SJSA1 (cell line): ENCODE measurements at places on chromosomes 6 and 20.

- DNase-seq, result no peak
Measured at GRCh38 chr6:120411394-120411793, 922.9 kb downstream of the TBC1D32 start.

DNA sequence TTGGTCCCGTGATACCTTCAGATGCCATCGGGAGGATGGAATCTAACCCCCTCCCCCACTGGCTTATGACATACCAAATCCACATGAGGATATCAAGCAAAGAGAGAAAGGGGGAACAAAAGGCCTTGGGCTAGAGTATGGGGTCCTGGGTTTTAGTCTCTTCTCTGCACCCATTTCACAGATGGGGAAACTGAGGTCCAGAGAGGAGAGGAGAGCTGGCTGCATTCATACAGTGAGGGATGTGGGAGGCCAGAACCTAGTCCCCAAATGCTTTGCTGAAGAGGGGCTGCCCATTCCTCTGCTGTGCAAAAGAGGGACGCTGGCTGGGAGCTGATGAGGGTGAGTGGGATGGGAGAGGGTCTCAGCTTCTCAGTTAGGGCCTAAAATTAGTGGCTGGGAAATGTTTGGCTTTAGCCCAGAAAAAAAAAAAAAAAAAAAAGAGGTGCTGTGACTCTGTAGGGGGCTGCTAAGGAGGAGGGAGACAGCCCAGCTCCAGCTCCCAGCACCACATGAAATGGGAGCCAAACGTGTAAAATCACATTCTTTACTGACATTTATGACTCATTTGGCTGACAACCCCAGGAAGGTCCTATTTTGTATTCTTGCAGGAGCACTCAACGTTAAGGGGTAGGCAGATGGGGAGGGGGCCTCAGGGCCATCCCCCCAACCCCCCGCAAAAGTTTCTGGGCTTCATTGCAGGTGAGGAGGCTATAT, 11.9 kb downstream of the XKR7 start:
- no peak for DNase-seq

- no peak for DNase-seq
Measured at GRCh38 chr20:48741669-48742068, 86.1 kb downstream of the PREX1 start.

GRCh38 chr6:16206595-16207037, 31.8 kb upstream of the GMPR start:
- DNase-seq, result peak; percentile 75

GRCh38 chr6:124433387-124434160, 528.7 kb upstream of the RNF217 start:
- DNase-seq, result no peak

DNA sequence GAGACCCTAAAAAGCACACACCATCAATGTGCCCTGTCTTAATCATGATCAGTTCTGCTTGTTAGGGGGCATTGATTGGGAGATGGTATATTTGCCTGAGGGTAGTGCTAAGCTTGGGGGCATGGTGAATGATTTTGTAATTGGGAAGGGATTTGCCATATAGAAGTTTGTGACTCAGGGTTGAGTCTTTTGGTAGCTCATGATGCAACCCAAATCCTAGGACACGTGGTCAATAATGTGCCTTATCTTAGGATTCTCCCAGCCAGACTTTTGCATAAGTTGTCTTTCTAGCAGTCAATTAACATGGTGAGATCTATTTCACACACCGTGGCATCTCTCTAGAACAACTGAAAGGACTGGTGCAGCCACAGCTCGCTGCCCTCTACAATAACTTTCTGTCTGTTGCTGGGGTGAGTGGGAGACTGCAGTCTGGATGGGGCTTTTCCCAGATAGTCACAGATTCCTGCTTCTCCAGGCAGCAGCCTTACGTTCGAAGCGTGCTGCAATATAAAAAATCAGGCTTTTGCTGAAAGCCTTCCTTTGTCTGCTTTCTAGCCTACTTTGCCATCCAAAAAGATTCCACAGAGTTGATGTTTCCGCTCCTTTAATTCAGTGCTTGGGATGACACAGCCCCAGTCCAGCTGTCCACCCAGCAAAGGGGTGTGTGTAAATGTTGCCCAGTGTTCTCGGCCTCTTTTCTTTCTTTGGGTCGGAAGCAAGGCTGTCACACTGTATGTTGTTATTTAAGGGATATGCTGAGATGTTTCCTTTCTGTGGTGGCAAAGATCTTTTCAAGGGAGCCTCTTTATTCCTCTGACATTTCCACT, 58.9 kb downstream of the ID4 start:
- no peak for DNase-seq

- no peak for DNase-seq
Measured at GRCh38 chr6:33724102-33725023, 12.9 kb upstream of the UQCC2 start.

- no peak for DNase-seq
Measured at GRCh38 chr6:101747716-101748115, 354.2 kb downstream of the GRIK2 start.

DNA sequence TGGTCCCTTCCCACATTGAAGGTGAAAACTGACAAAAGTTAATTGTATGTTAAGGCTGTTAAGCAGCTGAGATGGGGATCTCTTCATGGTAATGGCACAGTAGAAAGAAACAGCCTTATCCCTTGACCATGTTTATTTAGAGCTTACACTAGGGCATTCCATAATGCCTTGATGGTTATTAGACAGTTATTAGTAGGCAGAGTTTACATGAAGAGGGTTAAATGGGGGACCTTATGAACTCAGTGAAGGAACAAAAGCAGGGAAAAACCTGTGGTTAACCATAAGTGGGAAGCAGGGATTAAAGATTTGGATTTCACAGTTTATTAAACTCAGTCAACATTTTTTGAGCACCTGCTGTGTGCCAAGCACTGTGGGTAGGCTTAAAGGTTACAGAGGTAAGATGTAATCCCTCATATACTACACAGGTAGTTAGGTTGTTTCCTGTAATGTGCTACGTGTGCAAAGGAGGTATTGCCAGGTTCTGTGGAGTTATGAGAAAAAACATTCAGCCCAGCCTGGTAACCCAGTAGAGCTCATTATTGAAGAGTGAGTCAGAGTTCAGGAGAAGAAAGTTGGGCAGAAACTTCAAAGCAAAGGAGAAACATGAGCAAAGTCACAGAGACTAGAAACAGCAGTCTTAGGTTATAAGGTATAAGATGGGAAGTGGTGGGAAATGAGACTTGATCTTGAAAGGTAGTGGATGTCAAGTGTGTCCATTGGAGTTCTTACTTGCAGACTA, 32.3 kb upstream of the GNRH2 start:
- no peak for DNase-seq

DNA sequence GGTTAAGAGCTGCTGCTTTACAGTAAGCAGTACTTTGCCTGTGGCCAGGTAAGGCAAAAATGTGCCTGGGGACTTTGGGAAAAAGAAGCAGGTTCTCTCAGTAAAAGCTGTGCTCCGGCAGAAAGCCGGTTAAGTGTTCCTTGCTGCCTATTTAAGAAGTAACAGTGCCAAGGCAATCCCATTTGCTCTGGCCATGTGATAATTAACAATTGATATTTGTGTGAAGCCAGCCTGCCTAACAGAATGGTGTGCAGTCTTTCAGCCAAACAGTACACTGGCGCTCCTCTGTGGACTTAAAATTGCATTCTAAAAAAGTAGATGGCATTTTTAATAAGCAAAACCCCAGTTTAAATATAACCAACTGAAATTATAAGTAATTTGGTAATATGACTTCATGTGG, 430.3 kb downstream of the PLCB1 start:
- no peak for DNase-seq

- no peak for DNase-seq
Measured at GRCh38 chr6:139099984-139100383, 34.9 kb upstream of the HECA start.

- no peak for DNase-seq
Measured at GRCh38 chr6:28808383-28808782, 115.4 kb downstream of the TRIM27 start.

GRCh38 chr6:36104836-36105235, 25.5 kb upstream of the MAPK13 start:
- DNase-seq, result no peak

GRCh38 chr6:28867086-28867409, 56.7 kb downstream of the TRIM27 start:
- no peak for DNase-seq
